Activated T-cell treated with anti-CD3 and anti-CD28 coated beads, Interleukin-2, amount 50 U/mL, for 72 hours (primary cell): ENCODE measurements at places on chromosomes 11 and 22. TPM values are rescaled to one million over a fixed set of nuclear protein-coding genes. Genes with fewer than 3 reads are reported as not detected.

- H3K4me3 ChIP-seq, result no peak overlapping the region
- peaks cover 10% of the 10 kb centered on the region for H3K27me3 ChIP-seq
- H3K27ac ChIP-seq, result no peak overlapping the region
- peaks cover 41% of the 10 kb centered on the region for H3K4me1 ChIP-seq
- no peak for DNase-seq
- H3K36me3 ChIP-seq, result no peaks in the 10 kb centered on the region
Measured at GRCh38 chr11:129443276-129443675, 67.6 kb downstream of the BARX2 start.

- H3K36me3 ChIP-seq, result no peaks in the 10 kb centered on the region
- peaks cover 6% of the 10 kb centered on the region for H3K27me3 ChIP-seq
- no peak for DNase-seq
- H3K4me3 ChIP-seq, result no peak overlapping the region
Measured at GRCh38 chr11:15805726-15806125, 550.6 kb downstream of the SOX6 start.

DNA sequence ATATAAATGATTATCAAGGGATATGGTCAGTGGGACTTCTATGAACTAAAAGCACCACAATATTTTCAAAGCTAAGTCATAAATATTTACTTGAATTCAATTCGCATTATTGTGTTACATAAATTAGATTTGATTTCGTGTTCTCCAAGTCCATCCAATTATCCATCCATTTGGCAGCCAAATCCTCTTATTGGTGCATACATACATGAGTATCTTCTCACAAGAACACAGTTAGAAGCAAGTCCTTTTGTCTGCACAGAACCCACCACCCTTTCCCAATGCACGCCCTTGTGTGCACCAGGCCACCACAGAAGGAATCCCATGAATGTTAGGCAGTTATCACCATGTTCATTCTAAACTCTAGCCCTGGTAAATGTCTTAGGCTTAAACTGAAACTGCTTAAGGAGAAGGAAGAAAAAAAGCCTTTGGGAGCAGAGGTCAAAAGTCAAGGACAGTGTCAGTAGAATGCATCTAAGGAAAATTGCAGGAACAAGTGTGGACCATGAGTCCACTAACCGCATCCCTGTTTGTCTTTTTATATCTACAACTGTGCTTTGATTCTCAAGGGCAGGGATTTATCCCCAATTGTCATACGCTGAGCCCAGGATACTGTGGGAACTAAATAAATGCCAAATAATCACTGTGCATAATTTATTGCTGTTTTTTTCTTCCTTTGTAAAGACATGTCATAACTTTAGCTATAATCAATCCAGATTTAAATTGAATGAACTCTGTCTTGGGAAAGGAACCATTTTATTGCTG, 108.2 kb upstream of the DDI1 start:
- peak overlapping the region; percentile 55 for H3K27ac ChIP-seq
- no peaks in the 10 kb centered on the region for H3K4me1 ChIP-seq
- H3K27me3 ChIP-seq, result no peaks in the 10 kb centered on the region
- DNase-seq, result no peak
- H3K4me3 ChIP-seq, result no peak overlapping the region
- no peaks in the 10 kb centered on the region for H3K36me3 ChIP-seq

DNA sequence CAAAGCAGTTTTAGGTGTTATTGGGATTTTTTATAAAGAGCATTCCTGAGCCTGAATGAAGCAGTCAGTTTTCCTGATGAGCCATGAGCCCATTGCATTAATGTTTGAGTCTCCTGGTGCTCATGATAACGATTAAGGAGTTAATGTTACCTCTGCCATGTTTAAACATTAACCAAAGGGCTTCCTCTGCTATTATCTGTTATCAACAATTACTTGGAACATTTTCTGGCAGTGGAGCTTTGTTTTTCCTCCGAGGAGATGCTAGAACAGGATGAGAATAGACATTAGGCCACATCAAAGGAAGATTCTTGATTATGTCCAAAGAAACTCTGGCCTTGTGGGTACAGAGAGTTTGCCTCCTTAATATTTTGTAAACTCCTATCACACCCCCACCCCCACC, 49.9 kb downstream of the ZNRF3 start:
- no peak overlapping the region for H3K4me3 ChIP-seq
- peaks cover 4% of the 10 kb centered on the region for H3K4me1 ChIP-seq

- no peak overlapping the region for H3K27ac ChIP-seq
- no peak for DNase-seq
- H3K27me3 ChIP-seq, result no peaks in the 10 kb centered on the region
- no peak overlapping the region for H3K4me3 ChIP-seq
- no peaks in the 10 kb centered on the region for H3K36me3 ChIP-seq
- H3K4me1 ChIP-seq, result no peaks in the 10 kb centered on the region
Measured at GRCh38 chr11:96817482-96818399, 427.9 kb downstream of the JRKL start.

Gene CYB5R3
- total RNA-seq, result 67.1 TPM

Gene IGLL5
- total RNA-seq, result not detected

GRCh38 chr11:80958361-80958760, 1517.5 kb upstream of the TENM4 start:
- no peak overlapping the region for H3K4me3 ChIP-seq
- no peak for DNase-seq
- no peaks in the 10 kb centered on the region for H3K27me3 ChIP-seq
- no peak overlapping the region for H3K27ac ChIP-seq

GRCh38 chr11:15106201-15106965, 8.3 kb upstream of the INSC start:
- no peak overlapping the region for H3K4me3 ChIP-seq
- no peaks in the 10 kb centered on the region for H3K27me3 ChIP-seq
- no peaks in the 10 kb centered on the region for H3K36me3 ChIP-seq
- H3K4me1 ChIP-seq, result no peaks in the 10 kb centered on the region
- DNase-seq, result no peak

DNA sequence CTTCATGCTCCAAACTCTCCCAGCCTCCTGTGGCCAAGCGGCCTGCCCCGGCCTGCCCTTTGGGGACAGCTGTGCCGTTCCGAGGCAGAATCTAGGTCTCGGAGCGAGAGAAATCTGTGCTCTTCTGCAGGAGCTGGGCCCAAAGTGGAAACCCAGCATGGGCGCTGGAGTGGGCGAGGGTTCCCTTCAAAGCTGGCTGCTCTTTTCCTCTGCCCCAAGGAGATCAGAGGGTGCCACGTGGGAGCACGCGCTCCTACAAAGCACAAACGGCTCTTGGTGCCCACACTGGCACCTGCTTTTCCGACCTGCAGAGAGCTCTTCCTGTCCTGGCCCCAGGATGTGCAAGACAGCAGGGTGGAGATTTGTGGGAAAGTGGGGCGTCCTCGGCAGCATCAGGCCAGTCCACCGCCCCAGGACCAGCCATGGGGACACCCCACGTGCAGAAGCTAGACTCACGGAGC, 6.9 kb downstream of the OSBPL5 start:
- no peaks in the 10 kb centered on the region for H3K36me3 ChIP-seq
- H3K27me3 ChIP-seq, result peaks cover 8% of the 10 kb centered on the region
- H3K4me3 ChIP-seq, result no peak overlapping the region
- DNase-seq, result no peak
- H3K4me1 ChIP-seq, result peaks cover 23% of the 10 kb centered on the region

DNA sequence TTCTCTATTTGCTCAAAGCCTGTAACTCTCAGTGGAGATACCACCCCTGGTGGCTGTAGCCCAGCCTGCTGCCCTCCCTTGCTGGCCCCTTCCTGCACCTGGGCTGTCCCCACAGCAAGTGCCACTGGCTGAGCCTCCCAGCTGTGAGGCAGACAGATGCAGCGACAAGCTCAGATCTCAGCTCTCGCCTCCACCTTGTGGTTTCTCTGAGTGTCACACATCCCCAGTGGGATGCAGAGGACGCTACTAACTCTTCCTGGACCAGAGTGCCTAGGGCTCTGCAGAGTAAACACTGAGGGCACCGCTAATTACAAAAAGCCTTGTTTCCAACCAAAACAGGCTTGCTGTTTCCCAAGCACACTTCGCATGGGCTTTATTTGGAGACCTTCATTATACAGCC, 8.9 kb downstream of the YPEL1 start:
- peaks cover 8% of the 10 kb centered on the region for H3K4me1 ChIP-seq
- peak; percentile 44 for DNase-seq
- no peaks in the 10 kb centered on the region for H3K36me3 ChIP-seq
- H3K27me3 ChIP-seq, result no peaks in the 10 kb centered on the region
- H3K4me3 ChIP-seq, result no peak overlapping the region

Gene OR10D3
- not detected for total RNA-seq

Gene ADAMTS15
- total RNA-seq, result 0.07 TPM

Gene LDHAL6A
- total RNA-seq, result not detected

DNA sequence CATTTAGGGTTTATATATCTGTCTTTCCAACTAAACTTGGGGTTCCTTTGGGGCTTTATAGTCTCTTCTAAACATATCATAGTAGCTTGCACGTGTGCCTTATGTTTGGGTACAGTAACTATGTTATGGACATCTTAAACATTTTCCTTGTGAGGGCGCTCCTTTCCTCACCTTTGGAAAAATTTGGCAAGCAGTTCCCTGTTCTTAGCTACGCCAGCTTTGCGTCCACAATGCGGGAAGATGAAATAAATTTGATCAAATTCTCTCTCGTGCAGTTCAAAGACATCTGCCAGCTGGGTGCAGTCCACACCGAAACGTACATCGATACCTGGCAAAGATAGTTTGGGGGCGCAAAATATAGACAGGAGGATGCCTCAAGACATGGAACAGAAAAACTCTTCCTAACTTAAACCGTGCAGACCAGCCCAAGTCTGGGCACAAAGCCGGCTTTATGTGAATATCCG, 548 bp downstream of the FDXACB1 start:
- peak overlapping the region; percentile 98 for H3K27ac ChIP-seq
- H3K36me3 ChIP-seq, result peaks cover 10% of the 10 kb centered on the region

GRCh38 chr11:62888406-62888805, 7.7 kb downstream of the SLC3A2 start:
- no peak for DNase-seq
- peaks cover 27% of the 10 kb centered on the region for H3K36me3 ChIP-seq
- H3K27ac ChIP-seq, result peak overlapping the region; percentile 73
- no peak overlapping the region for H3K4me3 ChIP-seq
- H3K4me1 ChIP-seq, result peaks cover 85% of the 10 kb centered on the region

DNA sequence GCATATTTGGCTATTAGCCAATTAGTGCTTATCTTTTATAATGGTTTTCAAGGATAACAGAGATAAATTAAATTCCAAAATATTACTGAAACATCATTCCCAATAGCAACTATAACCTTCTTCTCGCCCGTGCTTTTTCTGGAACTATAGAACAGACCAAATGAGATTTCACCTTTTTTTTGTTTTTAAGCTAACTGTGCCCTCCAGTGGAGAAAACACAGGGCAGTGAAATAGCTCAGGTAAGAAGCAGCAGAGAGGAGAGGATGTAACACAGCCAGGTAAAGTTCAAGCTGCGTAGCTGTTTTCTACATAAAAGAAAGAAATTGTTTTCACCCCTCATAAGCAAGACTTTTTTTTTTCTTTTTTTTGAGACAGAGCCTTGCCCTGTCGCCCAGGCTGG, 28.2 kb downstream of the HSD17B12 start:
- no peak for DNase-seq
- no peak overlapping the region for H3K27ac ChIP-seq
- H3K4me3 ChIP-seq, result no peak overlapping the region

GRCh38 chr11:798093-798713, at the start of gene SLC25A22:
SLC25A22 (minus strand) TSS chr11:798281; CDS start chr11:795006, 3,275 bp downstream.
- H3K36me3 ChIP-seq, result peaks cover 2% of the 10 kb centered on the region
- no peaks in the 10 kb centered on the region for H3K27me3 ChIP-seq
- peak within 1 kb of the TSS; percentile 97 for H3K4me3 ChIP-seq
- peak; percentile 93 for DNase-seq
- H3K27ac ChIP-seq, result peak within 1 kb of the TSS; percentile 78
- H3K4me1 ChIP-seq, result peaks cover 17% of the 10 kb centered on the region

Gene KLHL35
- total RNA-seq, result 0.93 TPM

GRCh38 chr11:93219440-93219839, 21.6 kb upstream of the SLC36A4 start:
- H3K36me3 ChIP-seq, result no peaks in the 10 kb centered on the region
- H3K4me1 ChIP-seq, result no peaks in the 10 kb centered on the region
- peaks cover 12% of the 10 kb centered on the region for H3K27me3 ChIP-seq
- H3K27ac ChIP-seq, result no peak overlapping the region
- H3K4me3 ChIP-seq, result no peak overlapping the region

Gene RIMBP3C
- 0.19 TPM for total RNA-seq

Gene FAM180B
- 0.24 TPM for total RNA-seq

GRCh38 chr11:26106726-26107125, 225.2 kb upstream of the ANO3 start:
- H3K27me3 ChIP-seq, result no peaks in the 10 kb centered on the region
- no peak overlapping the region for H3K4me3 ChIP-seq
- no peak for DNase-seq
- H3K36me3 ChIP-seq, result no peaks in the 10 kb centered on the region
- H3K4me1 ChIP-seq, result no peaks in the 10 kb centered on the region

Gene ADM2
- 25.5 TPM for total RNA-seq

Gene SIPA1
- 132 TPM for total RNA-seq

- H3K36me3 ChIP-seq, result peaks cover 2% of the 10 kb centered on the region
- peak within 1 kb of the TSS; percentile 98 for H3K27ac ChIP-seq
- DNase-seq, result peak; percentile 90
- no peaks in the 10 kb centered on the region for H3K27me3 ChIP-seq
- peaks cover 59% of the 10 kb centered on the region for H3K4me1 ChIP-seq
Measured at GRCh38 chr11:1852877-1853276, at the start of gene LSP1. LSP1 (plus strand) TSS chr11:1853084; CDS start chr11:1853145, 61 bp downstream.

- H3K4me3 ChIP-seq, result peak overlapping the region; percentile 96
- peaks cover 20% of the 10 kb centered on the region for H3K36me3 ChIP-seq
- no peak for DNase-seq
- peaks cover 18% of the 10 kb centered on the region for H3K27me3 ChIP-seq
- H3K4me1 ChIP-seq, result peaks cover 45% of the 10 kb centered on the region
Measured at GRCh38 chr11:67584881-67585873, 1.6 kb downstream of the GSTP1 start.
